RCC 7860 (cell line): ENCODE measurements at places on chromosomes 7 and 10.
A peak's percentile ranks its signal among the peaks of the same experiment; 100 is the strongest.

- DNase-seq = peak; percentile 47
Measured at GRCh38 chr7:111763221-111763801, 201.0 kb upstream of the IMMP2L start.

DNA sequence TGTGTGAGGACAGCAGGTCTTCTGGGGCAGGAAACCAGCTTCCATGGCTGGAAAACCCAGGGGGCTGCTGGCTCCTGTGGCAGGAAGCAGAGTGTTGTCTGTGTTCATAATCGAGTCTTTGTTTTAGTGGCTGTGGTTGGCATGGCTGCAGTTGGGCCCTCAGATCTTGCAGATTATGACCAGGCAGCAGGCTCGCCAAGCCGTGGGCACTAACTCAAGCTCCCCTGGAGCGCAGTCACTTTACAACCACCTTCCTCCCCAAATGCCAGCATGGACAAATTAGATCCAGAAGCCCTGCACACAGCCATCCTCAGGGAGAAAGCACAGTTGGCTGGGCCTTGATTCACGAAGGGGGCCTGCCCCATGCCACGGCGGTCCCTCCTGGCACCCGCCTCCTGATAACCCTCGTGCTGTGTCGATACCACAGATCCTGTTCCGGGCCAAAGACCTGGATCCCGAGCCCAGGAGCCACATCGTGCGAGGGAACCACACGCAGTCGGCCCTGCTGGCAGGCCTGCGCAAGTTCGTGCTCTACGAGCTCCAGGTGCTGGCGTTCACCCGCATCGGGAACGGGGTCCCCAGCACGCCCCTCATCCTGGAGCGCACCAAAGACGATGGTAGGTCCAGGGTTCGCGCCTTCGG lies 552.5 kb upstream of the FOXK1 start:
- DNase-seq = no peak

GRCh38 chr7:45088821-45089340 lies at the start of gene NACAD:
TSS of gene NACAD (minus strand) at chr7:45088969. CDS start at chr7:45088894, 75 bp downstream.
- no peak for DNase-seq

GRCh38 chr7:155206318-155207020 lies 91.2 kb upstream of the INSIG1 start:
- peak; percentile 75 for DNase-seq
